ENCODE measurements at places on chromosomes 16 and 17. TPM values are rescaled to one million over a fixed set of nuclear protein-coding genes. Genes with fewer than 3 reads are reported as not detected.

Gene CHAD
- not detected for total RNA-seq

Gene CACNA1G
- 2.2 TPM for total RNA-seq

Gene KLHL11
- total RNA-seq = 17.4 TPM

Gene TMC8
- not detected for total RNA-seq

Gene EFNB3
- 17.9 TPM for total RNA-seq

Gene ASIC2
- 0.74 TPM for total RNA-seq

Gene PRCD
- 1.4 TPM for total RNA-seq

Gene PDP2
- 18.3 TPM for total RNA-seq

- no peak overlapping the region for H3K4me3 ChIP-seq
- H3K27me3 ChIP-seq = no peaks in the 10 kb centered on the region
- DNase-seq = no peak
- H3K36me3 ChIP-seq = peaks cover 7% of the 10 kb centered on the region
Observed at GRCh38 chr16:47562366-47562765, 101.2 kb downstream of the PHKB start.

DNA sequence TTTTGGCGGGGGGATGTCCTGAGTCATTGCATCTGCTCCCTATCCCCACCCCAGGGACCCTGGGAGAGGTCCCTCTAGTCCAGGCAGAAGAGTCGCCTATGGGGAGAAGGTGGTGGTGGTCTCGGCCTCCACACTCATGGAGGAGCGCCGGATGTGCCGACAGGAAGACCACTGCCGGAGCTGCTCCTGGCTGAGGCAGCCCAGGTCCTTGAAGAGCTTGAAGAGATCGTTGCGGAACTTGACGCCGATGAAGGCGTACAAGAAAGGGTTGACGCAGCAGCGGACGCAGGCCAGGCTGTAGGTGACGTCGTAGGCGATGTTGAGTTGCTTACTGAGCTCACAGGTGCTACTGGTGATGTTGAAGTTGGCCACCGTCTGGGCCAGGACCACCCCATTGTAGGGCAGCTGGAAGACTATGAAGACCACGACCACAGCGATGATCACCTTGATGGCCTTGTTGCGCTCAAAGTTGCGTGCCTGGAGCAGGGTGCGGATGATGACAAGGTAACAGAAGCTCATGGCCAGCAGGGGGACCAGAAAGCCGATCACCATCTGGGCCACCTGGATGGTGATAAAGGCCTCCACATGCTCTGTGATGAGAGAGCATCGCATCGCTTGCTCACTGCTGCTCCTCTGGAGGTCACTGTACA is 10.5 kb downstream of the CCR7 start:
- DNase-seq = no peak
- no peaks in the 10 kb centered on the region for H3K27me3 ChIP-seq
- no peak overlapping the region for H3K27ac ChIP-seq

- no peaks in the 10 kb centered on the region for H3K4me1 ChIP-seq
- peaks cover 10% of the 10 kb centered on the region for H3K36me3 ChIP-seq
- no peak for DNase-seq
- peaks cover 14% of the 10 kb centered on the region for H3K27me3 ChIP-seq
- no peak overlapping the region for H3K4me3 ChIP-seq
Observed at GRCh38 chr17:43709210-43709609, 47.5 kb upstream of the MEOX1 start.

DNA sequence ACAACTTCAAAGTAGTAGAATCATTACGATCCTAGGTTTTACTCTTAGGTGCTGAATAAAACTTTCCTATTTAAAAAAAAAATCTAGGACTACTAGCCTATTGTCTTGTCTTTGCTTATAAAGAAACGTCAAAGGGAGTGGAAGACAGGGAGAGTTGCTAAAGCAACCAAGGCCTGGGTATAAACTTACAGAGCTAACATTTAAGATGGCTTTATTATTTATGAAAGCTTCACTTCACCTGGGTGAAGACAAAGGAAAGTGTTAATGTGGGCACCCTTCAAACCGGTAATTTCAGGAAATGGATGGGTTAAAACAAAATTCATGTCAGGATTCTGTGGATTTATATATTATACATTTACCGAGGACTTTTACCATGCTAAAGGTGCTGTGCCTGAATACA is 2.5 kb downstream of the DUSP14 start:
- DNase-seq = no peak
- peaks cover 16% of the 10 kb centered on the region for H3K27me3 ChIP-seq
- no peak overlapping the region for H3K4me3 ChIP-seq
- peaks cover 13% of the 10 kb centered on the region for H3K4me1 ChIP-seq

GRCh38 chr17:8173056-8173870 is 2.9 kb downstream of the TMEM107 start:
- H3K36me3 ChIP-seq = no peaks in the 10 kb centered on the region
- DNase-seq = peak; percentile 58

- no peak overlapping the region for H3K4me3 ChIP-seq
- H3K4me1 ChIP-seq = peaks cover 14% of the 10 kb centered on the region
- no peaks in the 10 kb centered on the region for H3K36me3 ChIP-seq
- H3K27me3 ChIP-seq = peaks cover 18% of the 10 kb centered on the region
- no peak overlapping the region for H3K27ac ChIP-seq
- DNase-seq = peak; percentile 56
Observed at GRCh38 chr17:36705874-36706731, 104.7 kb downstream of the MRM1 start.

DNA sequence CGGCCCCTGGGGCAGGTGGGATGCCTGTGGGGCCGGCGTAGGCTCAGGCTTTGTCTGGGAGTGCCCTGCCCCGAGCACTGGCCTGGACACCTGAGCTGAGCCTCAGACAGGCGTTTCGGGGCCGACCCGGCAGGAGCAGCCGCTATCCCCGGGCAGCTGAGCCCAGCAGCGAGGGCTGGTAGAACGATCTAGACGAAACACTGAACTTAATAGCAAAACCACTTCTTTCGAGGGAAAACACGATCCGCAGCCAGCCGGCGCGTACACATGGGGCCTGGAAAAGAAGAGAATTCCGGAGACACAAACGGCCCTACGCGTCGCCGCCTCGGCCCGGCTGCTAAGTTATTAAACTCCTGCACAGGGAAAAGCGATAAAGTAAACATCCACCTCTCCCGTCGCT is 22.0 kb upstream of the SSTR5 start:
- no peaks in the 10 kb centered on the region for H3K36me3 ChIP-seq
- H3K27ac ChIP-seq = peak overlapping the region; percentile 52
- DNase-seq = no peak
- peaks cover 2% of the 10 kb centered on the region for H3K27me3 ChIP-seq
- H3K4me1 ChIP-seq = no peaks in the 10 kb centered on the region

GRCh38 chr17:33014751-33015150 is 23.1 kb downstream of the SPACA3 start:
- no peak overlapping the region for H3K4me3 ChIP-seq
- H3K36me3 ChIP-seq = no peaks in the 10 kb centered on the region
- peaks cover 2% of the 10 kb centered on the region for H3K4me1 ChIP-seq
- no peak overlapping the region for H3K27ac ChIP-seq
- peaks cover 7% of the 10 kb centered on the region for H3K27me3 ChIP-seq
- no peak for DNase-seq

GRCh38 chr17:1509290-1509881 is 7.0 kb downstream of the INPP5K start:
- no peak overlapping the region for H3K27ac ChIP-seq
- H3K4me1 ChIP-seq = peaks cover 2% of the 10 kb centered on the region
- H3K27me3 ChIP-seq = no peaks in the 10 kb centered on the region
- no peak overlapping the region for H3K4me3 ChIP-seq
- no peak for DNase-seq
- no peaks in the 10 kb centered on the region for H3K36me3 ChIP-seq

DNA sequence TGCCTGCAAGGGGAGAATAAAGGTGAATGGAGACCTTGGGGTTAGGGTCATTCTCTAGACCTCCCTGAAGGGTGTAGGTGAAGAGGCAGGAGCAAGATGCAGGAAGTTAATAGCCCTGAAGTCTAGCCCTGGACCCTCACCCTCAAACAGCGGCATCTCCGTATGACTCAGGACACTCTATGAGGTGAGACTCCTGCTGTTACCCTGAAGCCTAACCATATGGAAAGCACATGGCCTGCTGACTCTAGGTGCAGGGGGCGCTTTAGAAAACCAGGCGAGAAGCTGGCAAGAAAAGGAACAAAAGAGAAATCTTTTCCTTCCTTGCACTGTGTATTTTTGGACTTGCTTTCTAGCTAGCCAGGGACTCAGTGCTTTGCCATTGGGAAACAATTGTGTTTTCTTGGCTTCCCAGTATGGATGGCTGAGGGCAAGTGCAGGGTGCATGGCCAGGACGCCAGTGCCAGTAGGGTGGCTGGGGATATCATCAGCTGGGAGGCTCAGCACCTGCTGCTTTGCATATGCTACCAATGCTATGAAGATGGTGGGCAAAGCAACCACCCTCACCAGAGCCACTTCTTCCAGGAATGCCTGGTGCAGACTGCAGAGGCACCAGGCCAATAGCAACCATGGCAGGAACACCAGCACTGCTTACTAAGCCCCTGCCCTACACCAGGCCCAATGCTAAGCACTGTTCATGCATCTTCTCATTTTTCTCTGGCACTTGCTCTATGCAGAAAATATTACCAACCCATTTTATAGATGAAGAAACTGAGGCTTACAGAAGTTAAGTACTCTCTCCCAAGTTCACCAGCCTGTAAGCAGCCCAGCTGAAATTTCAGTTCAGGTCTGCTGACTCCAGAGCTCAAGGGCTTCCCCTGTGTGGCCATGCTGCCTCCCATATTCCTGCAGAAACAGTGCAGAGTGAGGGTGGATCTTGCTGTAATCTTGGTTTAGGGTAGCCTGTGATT is 425.1 kb downstream of the SLC39A11 start:
- H3K4me3 ChIP-seq = no peak overlapping the region
- peaks cover 12% of the 10 kb centered on the region for H3K4me1 ChIP-seq
- peak overlapping the region; percentile 56 for H3K27ac ChIP-seq
- DNase-seq = no peak

DNA sequence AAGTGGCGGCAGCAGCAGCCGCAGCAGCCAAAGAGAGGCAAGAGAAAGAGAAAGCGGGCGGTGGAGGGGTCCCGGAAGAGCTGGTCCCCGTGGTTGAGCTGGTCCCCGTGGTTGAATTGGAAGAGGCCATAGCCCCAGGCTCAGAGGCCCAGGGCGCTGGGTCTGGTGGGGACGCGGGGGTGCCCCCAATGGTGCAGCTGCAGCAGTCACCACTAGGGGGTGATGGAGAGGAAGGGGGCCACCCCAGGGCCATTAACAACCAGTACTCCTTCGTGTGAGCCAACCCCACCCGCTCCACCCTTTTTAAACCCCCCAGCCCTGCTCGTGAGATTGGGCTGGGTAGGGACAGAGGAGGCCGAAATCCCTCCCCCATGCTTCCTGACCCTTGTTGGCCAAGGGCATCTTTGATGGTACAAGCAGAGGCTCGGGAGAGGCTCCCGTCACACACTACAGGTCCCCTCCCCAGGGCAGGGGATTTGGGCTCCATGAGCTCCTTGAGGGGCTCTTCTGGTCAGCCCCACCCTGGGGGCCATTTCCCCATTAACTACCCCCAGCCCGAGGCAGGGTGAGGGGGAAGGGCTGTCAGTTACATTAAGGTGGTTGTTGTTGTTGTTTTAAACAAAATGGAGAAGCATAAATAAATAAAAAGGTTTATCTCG is 4.6 kb upstream of the ATP2A1 start:
- peaks cover 3% of the 10 kb centered on the region for H3K4me1 ChIP-seq
- H3K4me3 ChIP-seq = no peak overlapping the region
- DNase-seq = no peak
- H3K27ac ChIP-seq = no peak overlapping the region
- no peaks in the 10 kb centered on the region for H3K36me3 ChIP-seq
- peaks cover 4% of the 10 kb centered on the region for H3K27me3 ChIP-seq

GRCh38 chr17:32826076-32826475 is 50.8 kb downstream of the MYO1D start:
- no peaks in the 10 kb centered on the region for H3K36me3 ChIP-seq
- no peaks in the 10 kb centered on the region for H3K4me1 ChIP-seq
- DNase-seq = no peak
- no peak overlapping the region for H3K4me3 ChIP-seq
- no peak overlapping the region for H3K27ac ChIP-seq
- no peaks in the 10 kb centered on the region for H3K27me3 ChIP-seq

DNA sequence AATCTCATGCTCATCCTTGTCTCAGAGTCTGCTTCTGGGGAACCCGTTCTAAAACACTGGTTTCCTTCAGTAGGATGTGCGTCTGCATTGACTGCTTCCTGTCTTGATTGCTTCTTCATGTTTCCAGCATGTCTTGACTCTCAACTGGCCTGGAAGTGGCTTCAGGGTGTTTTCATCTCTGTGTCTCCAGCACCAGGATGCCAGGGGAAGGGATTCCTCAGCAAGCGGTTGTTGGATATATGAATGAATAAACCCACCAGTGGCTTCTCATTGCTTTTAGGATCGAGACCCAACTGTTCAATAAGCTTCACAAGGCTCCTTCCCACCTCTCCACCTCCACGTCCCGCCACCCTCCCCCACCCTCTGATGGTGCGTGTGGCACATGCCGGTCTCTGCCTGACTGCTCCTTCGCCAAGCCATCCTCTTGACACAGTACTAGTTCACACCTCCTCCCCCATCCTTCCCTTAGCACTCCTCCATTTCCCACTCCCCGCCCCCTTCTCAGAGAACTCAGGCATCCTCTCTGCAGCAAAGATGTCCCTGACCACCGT is 14.1 kb upstream of the TNS4 start:
- H3K27ac ChIP-seq = no peak overlapping the region
- peaks cover 12% of the 10 kb centered on the region for H3K27me3 ChIP-seq
- no peaks in the 10 kb centered on the region for H3K36me3 ChIP-seq
- no peak overlapping the region for H3K4me3 ChIP-seq
- no peaks in the 10 kb centered on the region for H3K4me1 ChIP-seq
- DNase-seq = no peak

DNA sequence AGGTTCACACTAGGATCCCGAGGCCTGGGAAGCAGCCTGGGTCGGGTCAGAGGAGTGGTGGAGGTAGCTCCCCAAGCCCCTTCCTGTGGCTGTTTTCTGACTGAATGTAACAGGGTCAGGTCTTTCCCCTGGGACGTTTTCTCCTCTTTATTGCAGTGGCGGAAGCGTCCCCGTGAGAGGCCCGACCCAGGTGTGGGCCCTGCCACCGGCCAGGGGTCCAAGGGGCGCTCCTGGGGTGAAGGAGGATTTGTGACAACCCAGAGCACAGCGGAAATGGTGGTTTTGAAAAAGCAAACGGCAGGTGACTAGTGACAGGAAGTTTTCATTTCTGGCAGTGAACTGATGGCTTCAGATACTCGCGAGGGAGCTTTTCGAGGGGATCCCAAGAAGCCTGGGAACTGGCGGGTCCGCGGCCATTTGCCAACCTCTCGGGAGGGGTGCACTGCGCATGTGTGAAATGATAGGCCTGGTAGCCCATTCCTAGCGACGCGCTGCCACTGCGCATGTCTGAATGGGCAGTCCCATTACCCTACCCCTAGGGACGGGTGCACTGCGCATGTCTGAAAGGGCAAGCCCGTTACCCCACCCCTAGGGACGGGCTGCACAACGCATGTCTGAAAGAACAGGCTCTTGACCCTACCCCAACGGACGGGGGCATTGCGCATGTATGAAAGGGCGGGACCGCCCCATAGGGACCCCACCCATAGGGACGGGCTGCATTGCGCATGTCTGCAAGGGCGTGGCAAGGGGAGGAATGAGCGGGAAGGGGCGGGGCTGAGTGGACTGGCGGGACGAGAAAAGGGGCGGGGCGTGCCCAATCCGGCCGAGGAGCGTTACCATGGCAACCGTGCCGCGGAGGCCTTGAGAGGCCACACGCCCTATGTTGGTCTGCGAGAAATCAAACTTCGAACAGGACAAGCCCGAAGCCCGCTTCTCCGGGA is 1747.9 kb downstream of the TP53TG3F start:
- no peaks in the 10 kb centered on the region for H3K36me3 ChIP-seq
- no peaks in the 10 kb centered on the region for H3K4me1 ChIP-seq
- no peak for DNase-seq
- H3K27me3 ChIP-seq = no peaks in the 10 kb centered on the region
- H3K4me3 ChIP-seq = no peak overlapping the region
- H3K27ac ChIP-seq = no peak overlapping the region

GRCh38 chr16:586047-586644 is 3.7 kb upstream of the RAB40C start:
- H3K4me1 ChIP-seq = peaks cover 6% of the 10 kb centered on the region
- H3K36me3 ChIP-seq = peaks cover 6% of the 10 kb centered on the region
- H3K27me3 ChIP-seq = peaks cover 17% of the 10 kb centered on the region
- DNase-seq = no peak
